ENCODE measurements at places on chromosomes 2 and 18.

- no peaks in the 10 kb centered on the region for H3K4me1 ChIP-seq
- H3K27ac ChIP-seq: no peak overlapping the region
- DNase-seq: no peak
- H3K4me3 ChIP-seq: no peak overlapping the region
- no peaks in the 10 kb centered on the region for H3K27me3 ChIP-seq
- H3K36me3 ChIP-seq: no peaks in the 10 kb centered on the region
These were observed 213.8 kb downstream of the DSC3 start for GRCh38 chr18:30828700-30829099.

- no peaks in the 10 kb centered on the region for H3K36me3 ChIP-seq
- no peak overlapping the region for H3K27ac ChIP-seq
These were observed 55.2 kb downstream of the RASGRP3 start for GRCh38 chr2:33531549-33532059.

GRCh38 chr2:8089596-8089995 is 592.3 kb upstream of the ID2 start:
- H3K27ac ChIP-seq: no peak overlapping the region
- no peaks in the 10 kb centered on the region for H3K4me1 ChIP-seq
- no peaks in the 10 kb centered on the region for H3K27me3 ChIP-seq
- DNase-seq: no peak
- no peak overlapping the region for H3K4me3 ChIP-seq

- DNase-seq: no peak
- H3K4me3 ChIP-seq: no peak overlapping the region
- H3K27ac ChIP-seq: no peak overlapping the region
- no peaks in the 10 kb centered on the region for H3K36me3 ChIP-seq
These were observed 343.8 kb downstream of the EPHA4 start for GRCh38 chr2:221228214-221228769.

- no peaks in the 10 kb centered on the region for H3K27me3 ChIP-seq
- H3K4me1 ChIP-seq: no peaks in the 10 kb centered on the region
- DNase-seq: no peak
- H3K4me3 ChIP-seq: no peak overlapping the region
- H3K36me3 ChIP-seq: no peaks in the 10 kb centered on the region
- no peak overlapping the region for H3K27ac ChIP-seq
These were observed 61.4 kb downstream of the QPCT start for GRCh38 chr2:37405781-37406180.

DNA sequence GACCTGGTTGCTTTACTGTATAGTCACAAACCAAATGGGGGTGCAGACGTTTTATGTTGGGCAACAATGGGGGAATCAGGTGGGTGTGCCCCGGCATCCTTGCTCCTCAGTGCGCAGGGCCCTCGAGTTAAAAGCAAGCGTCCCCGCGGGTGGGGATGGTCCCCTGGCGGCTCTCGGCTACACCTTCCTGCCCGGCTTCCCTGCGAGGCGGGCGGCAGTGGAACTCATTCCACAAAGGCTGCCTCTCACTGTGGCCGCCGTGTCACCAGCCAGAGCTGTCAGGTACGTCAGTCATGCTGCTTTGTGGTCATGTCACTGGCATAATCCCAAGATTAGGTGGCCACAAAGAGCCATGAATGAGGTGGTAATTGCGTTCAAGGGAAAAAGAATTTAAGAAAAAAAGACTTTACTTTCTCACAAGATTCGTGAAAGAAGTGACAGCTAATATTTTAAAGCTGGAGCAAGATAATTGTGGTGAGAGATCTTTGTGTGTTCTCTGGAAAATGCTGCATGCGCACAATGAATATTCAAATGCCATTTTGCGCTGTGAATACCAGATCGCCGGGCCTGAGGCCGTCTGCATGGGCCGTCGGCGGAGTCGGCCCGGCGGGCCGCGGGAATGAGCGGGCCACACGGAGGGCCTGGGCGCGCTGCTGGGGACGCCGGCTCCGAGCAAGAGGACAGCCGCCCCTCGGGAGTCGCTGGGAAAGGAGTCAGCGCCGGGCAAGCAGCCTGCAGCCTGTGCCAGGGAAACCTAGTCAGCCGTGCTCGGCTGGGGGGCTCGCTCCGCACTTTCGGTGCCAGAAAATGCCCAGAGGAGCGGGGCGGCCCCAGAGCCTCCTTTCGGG is 82.3 kb upstream of the LDLRAD4 start:
- H3K36me3 ChIP-seq: peaks cover 2% of the 10 kb centered on the region
- H3K27ac ChIP-seq: no peak overlapping the region
- peaks cover 18% of the 10 kb centered on the region for H3K27me3 ChIP-seq

- H3K4me1 ChIP-seq: peaks cover 1% of the 10 kb centered on the region
- H3K27me3 ChIP-seq: no peaks in the 10 kb centered on the region
- DNase-seq: no peak
- H3K36me3 ChIP-seq: no peaks in the 10 kb centered on the region
These were observed 64.8 kb downstream of the MOGAT1 start for GRCh38 chr2:222736301-222736700.

DNA sequence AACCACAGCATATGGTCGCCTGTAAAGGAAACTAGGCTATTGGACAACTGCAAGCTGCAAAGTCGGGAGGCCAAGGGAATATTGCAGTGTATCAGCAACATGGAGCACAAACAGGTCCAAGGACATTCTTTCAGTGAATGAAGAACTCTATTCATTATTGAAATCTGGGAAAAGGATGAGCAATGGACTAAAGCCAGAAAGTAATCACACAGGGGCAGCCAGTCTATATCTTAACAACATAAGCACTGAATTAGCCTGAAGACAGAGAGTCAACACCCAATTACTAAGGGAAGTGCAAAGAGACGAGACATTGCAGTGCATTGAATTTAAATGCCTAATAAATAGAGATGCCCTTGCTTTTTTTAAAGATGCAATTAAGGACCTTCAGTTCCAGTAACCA is 615.5 kb upstream of the SETBP1 start:
- no peak overlapping the region for H3K4me3 ChIP-seq
- H3K4me1 ChIP-seq: no peaks in the 10 kb centered on the region
- H3K27me3 ChIP-seq: no peaks in the 10 kb centered on the region
- H3K36me3 ChIP-seq: no peaks in the 10 kb centered on the region
- DNase-seq: no peak

GRCh38 chr18:33914399-33914798 is 310.3 kb downstream of the NOL4 start:
- no peak overlapping the region for H3K27ac ChIP-seq
- H3K27me3 ChIP-seq: no peaks in the 10 kb centered on the region
- no peak for DNase-seq
- no peaks in the 10 kb centered on the region for H3K36me3 ChIP-seq
- H3K4me3 ChIP-seq: no peak overlapping the region

- H3K4me3 ChIP-seq: no peak overlapping the region
- H3K4me1 ChIP-seq: peaks cover 6% of the 10 kb centered on the region
- no peaks in the 10 kb centered on the region for H3K36me3 ChIP-seq
- DNase-seq: no peak
These were observed 25.8 kb upstream of the SLC14A2 start for GRCh38 chr18:45589356-45590035.

DNA sequence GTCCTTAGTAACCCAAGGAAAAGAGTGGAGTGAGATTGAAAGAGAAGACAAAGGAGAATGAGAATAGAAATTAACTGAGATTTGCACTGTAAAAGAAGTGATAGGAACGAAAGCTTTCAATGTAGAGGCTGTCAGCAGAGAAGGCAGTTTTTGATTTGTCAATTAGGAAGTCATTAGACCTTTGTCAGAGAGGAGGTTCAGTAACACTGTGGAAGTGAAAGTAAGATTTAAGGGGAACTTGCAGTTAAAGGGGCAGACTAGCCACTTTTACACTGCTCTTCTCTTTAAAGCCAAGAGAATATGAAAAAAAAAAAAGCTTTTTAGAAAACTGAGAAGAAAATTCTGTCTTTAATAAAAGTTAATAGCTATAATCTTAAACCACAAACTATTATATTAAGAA is 11.5 kb upstream of the KYNU start:
- no peaks in the 10 kb centered on the region for H3K27me3 ChIP-seq
- no peak overlapping the region for H3K27ac ChIP-seq
- no peak for DNase-seq
- no peak overlapping the region for H3K4me3 ChIP-seq
- no peaks in the 10 kb centered on the region for H3K36me3 ChIP-seq

DNA sequence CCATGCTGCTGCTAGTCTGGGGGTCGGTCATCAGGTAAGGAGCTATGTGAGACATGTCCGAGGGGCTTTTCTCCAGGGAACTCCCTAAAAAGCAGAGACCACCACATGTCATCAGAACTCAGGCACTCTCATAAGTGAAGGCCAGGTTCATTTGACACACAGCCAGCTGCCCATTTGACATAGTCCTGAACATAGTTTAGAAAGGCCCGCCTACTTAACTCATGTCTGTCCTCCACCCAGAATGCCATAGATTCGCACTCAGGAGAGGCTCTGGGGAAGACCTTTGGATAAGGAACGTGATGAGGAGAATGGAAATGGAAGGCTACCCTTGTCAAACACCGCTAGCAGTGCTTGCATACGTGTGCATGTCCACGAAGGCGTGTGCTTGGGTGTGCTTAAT is 157.2 kb downstream of the PTGR3 start:
- no peaks in the 10 kb centered on the region for H3K27me3 ChIP-seq
- H3K27ac ChIP-seq: no peak overlapping the region
- no peak overlapping the region for H3K4me3 ChIP-seq
- peaks cover 1% of the 10 kb centered on the region for H3K4me1 ChIP-seq
- H3K36me3 ChIP-seq: no peaks in the 10 kb centered on the region
- no peak for DNase-seq

- H3K4me3 ChIP-seq: no peak overlapping the region
- no peaks in the 10 kb centered on the region for H3K27me3 ChIP-seq
- H3K27ac ChIP-seq: no peak overlapping the region
- H3K4me1 ChIP-seq: no peaks in the 10 kb centered on the region
- peaks cover 2% of the 10 kb centered on the region for H3K36me3 ChIP-seq
These were observed 8.2 kb upstream of the TTC21B start for GRCh38 chr2:165961818-165962217.

DNA sequence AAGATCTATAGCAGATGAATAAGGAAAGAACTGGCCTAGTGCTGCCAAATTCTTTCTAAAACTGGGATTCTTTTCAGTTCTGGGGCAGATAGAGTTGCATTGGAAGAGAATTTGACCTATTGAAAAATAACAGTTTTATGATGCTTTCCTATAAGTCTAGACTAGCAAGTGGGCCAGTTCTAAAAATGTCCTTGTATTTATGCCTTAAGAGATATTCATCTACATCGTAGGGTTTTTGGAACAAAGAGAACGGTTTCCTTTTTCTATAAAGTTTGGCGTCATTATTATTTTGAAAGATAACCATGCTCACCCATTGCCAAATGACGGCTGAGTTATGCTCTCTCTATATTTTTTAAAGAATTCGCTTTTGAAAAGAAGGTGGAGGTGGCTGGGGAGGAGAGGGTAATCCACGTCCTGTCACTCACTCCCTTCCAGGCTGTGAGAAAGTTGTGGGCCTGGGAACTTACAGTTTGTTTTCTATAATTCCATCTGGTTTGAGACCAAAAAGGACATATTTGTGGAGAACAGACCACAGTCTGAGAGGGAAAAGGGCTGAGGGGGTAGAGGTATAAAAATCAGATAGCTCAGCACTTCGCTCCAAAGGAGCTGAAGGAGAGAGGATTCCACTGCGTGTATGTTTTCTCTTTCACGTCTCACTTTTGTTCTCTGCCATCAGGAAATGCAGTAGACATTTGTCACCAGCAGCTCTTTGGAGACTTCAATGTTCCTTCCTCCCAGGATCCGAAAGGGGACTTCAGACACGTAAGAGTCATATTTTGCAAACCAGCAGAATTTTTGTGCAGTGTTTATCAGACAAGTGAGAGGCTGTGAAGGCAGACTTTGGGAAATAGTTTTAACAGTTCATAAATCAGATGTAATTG is 281.9 kb upstream of the FN1 start:
- H3K27ac ChIP-seq: no peak overlapping the region
- H3K36me3 ChIP-seq: no peaks in the 10 kb centered on the region
- no peak for DNase-seq
- H3K4me3 ChIP-seq: no peak overlapping the region
- no peaks in the 10 kb centered on the region for H3K4me1 ChIP-seq

GRCh38 chr2:25684577-25685473 is 11.4 kb upstream of the DTNB start:
- H3K36me3 ChIP-seq: no peaks in the 10 kb centered on the region
- no peaks in the 10 kb centered on the region for H3K27me3 ChIP-seq
- no peak overlapping the region for H3K27ac ChIP-seq
- no peak overlapping the region for H3K4me3 ChIP-seq

DNA sequence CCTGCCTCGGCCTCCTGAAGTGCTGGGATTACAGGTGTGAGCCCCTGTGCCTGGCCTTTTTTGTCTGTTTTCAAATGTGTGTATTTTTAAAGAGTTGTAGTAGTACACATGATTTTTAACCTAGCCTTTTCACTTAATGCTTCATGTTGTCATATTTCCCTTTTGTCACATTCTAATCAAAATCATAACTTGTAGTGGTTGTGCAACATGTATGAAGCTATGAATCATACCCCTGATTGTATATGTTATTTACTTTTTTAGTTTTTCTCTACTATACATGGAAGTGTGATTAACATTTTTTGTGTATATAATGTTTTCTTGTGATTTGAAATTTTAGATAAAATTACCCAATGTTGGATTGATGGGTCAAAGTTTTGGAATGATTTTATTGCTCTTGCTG is 8.5 kb downstream of the GEN1 start:
- H3K4me1 ChIP-seq: no peaks in the 10 kb centered on the region
- no peak for DNase-seq
- H3K36me3 ChIP-seq: no peaks in the 10 kb centered on the region
- no peaks in the 10 kb centered on the region for H3K27me3 ChIP-seq

- DNase-seq: no peak
- no peaks in the 10 kb centered on the region for H3K27me3 ChIP-seq
- no peaks in the 10 kb centered on the region for H3K4me1 ChIP-seq
- H3K4me3 ChIP-seq: no peak overlapping the region
- H3K36me3 ChIP-seq: no peaks in the 10 kb centered on the region
These were observed 101.7 kb upstream of the GATA6 start for GRCh38 chr18:22067682-22068081.

GRCh38 chr18:48530399-48531081 is 8.3 kb upstream of the CTIF start:
- H3K27ac ChIP-seq: no peak overlapping the region
- no peak overlapping the region for H3K4me3 ChIP-seq
- no peaks in the 10 kb centered on the region for H3K36me3 ChIP-seq
- H3K27me3 ChIP-seq: no peaks in the 10 kb centered on the region

- 0 out of 2 replicates have a peak, but pooled peaks cover 1% of the 10 kb centered on the region for H3K4me1 ChIP-seq
- H3K27ac ChIP-seq: no peak overlapping the region
- DNase-seq: no peak
- no peak overlapping the region for H3K4me3 ChIP-seq
- H3K36me3 ChIP-seq: no peaks in the 10 kb centered on the region
- no peaks in the 10 kb centered on the region for H3K27me3 ChIP-seq
These were observed 89.6 kb downstream of the MAP4K4 start for GRCh38 chr2:101787097-101787496.

- H3K4me3 ChIP-seq: no peak overlapping the region
- H3K4me1 ChIP-seq: no peaks in the 10 kb centered on the region
- no peak for DNase-seq
- no peaks in the 10 kb centered on the region for H3K36me3 ChIP-seq
- no peak overlapping the region for H3K27ac ChIP-seq
- H3K27me3 ChIP-seq: no peaks in the 10 kb centered on the region
These were observed 203.3 kb downstream of the LRP1B start for GRCh38 chr2:141927536-141927935.

- H3K4me3 ChIP-seq: no peak overlapping the region
- no peaks in the 10 kb centered on the region for H3K27me3 ChIP-seq
- H3K27ac ChIP-seq: no peak overlapping the region
- H3K36me3 ChIP-seq: no peaks in the 10 kb centered on the region
These were observed 53.4 kb downstream of the MC4R start for GRCh38 chr18:60319129-60319528.

Data from iPS DF 6.9 (cell line).